GM18507 (cell line): ENCODE measurements at places on chromosomes 2 and 18.
A peak's percentile ranks its signal among the peaks of the same experiment; 100 is the strongest.

DNA sequence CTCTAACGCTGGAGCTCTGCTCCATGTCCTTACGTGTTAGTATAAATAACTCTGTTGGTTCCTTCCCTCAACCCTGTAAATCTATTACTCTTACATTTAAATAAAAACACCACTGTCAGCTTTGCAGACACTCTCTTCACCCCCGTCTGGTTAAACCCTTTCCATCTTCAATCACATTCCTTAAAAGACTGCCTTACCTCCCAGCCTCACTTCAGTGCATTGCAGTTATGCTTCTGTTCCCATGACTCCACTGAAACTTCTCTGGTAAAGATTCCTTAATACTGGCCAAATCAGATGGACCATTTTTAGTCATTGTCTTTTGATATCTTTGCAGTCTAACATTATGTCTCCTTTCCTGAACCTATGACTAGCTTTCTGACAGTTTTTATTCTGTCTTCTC, 61.7 kb downstream of the EML4 start:
- DNase-seq = no peak

DNA sequence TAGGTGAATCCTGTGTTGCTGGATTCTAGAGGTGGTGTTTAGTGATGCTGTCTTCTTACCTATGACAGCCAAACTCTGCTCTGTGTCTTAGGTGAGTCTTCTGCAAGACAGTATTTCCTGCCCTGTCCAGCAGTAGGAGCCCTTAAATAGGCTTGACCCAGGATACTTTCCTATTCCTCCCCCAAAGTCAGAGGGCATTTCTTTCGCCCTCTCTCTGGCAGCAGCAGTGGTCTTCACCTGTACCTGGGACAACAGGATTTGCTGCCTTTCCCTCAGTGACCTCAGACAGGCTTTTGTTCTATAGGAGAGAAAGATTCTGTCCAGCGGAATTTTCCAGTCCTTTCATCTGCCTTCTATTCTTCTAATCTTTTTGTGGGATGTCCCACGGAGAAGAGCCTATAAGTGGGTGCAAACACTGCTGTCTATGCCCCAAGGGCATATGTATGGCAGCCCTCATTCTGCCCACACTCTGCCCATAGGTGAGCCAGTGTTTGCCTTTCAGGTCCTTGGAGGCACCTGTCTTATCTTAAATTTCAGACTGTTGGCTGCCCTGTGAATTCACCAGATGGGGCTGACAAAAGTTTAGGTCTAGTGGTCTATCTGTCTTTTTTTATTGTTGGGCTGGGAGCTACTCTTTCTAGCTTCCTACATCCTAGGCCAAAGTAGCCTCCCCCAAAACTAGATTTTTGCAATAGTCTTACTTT, 177.3 kb upstream of the SPOPL start:
- DNase-seq = no peak

DNA sequence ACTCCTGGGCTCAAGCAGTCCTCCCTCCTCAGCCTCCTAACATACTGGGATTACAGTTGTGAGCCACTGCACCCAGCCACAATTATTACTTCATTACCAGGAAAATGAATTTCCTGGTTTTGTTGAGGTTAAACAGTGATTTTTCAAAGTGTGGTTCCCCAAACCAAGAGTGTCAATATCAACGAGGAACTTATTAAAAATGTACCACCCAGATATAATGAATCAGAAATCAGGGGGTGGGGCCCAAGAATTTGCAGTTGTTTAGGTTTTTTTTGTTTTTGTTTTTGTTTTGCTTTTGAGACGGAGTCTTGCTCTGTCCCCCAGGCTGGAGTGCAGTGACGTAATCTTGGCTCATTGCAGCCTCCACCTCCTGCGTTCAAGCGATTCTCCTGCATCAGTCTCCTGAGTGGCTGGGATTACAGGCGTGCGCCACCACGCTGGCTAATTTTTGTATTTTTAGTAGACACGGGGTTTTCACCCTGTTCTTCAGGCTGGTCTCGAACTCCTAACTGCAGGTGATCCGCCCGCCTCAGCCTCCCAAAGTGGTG, 94.1 kb downstream of the WDSUB1 start:
- no peak for DNase-seq

DNA sequence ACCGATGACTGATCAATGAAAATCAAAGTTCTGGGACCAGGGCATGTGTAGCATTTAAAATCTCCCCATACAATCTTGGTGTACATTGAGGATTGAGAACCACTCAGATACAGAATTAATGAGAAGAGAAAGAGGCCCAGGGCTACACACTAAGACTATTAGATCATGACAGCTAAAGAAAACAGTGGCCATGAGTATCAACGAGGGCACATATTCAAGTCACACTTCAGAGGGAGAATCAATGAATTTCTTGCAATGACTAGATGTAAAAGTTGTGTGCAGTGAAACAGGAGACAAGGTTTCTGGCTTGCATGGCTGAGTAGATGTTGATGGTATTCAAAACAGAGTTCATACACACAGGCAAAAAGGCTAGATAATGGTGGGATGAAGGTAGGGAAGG, 29.1 kb downstream of the METTL8 start:
- no peak for DNase-seq

DNA sequence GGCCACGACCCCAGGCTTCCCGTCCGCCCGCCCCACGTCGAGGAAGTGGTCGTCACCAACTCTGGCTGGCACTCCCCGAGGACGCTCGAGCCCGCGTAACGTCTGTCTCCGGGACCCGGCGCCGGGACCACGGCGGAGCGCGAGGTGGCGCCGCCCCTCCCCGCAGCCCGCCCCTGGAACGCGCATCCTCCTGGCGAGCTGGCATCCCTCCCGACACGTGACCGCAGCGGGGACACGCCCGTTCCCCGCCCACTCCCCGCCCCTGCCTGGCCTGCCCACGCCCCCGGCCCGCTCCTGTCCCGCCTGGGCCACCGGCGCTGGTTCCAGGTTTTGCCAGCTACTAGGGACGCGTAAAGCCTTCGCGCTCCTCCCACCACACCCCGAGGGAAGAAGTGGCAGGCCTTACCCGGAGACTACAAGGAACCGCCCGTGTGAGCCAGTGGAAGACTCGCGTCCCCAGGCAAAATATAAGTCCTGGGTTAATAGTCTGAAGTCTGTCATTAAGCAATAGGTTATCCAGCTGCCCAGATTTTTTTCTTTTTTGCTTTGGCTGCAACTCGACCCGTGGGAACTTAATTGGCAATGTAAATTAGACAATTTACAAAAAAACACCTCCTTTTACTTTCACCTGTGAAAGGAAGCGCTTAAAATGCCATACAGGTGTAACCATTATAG, at the start of gene OSBPL1A:
Gene OSBPL1A (minus strand): TSS at position 131 of the 675 bp plus-strand sequence. CDS start 20,291 bp downstream, outside the sequence.
- no peak for DNase-seq

- DNase-seq = no peak
Measured at GRCh38 chr2:127420039-127420864, 2.0 kb downstream of the PROC start.

GRCh38 chr2:50515638-50516037, 516.3 kb downstream of the NRXN1 start:
- DNase-seq = no peak

GRCh38 chr18:29164993-29165599, 988.2 kb upstream of the CDH2 start:
- no peak for DNase-seq

DNA sequence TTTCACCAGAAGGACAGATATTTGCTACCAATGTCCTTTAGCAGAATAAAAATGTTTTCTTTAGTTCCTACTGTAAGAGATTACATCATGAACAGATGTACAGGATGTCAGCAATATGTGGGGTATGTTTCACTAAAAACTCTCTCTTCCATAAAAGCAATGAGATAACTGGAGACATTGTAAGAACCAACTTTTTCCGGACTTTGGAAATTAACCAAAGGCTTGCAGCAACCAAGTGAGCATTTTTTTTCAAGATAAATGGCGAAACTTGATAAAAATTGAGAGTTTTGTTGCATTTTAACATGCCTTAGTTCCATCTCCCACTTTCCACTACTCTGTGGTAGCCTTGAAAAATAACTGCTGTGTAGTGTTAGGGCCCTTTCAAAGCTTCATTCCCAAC, 429.8 kb upstream of the CDH2 start:
- no peak for DNase-seq

DNA sequence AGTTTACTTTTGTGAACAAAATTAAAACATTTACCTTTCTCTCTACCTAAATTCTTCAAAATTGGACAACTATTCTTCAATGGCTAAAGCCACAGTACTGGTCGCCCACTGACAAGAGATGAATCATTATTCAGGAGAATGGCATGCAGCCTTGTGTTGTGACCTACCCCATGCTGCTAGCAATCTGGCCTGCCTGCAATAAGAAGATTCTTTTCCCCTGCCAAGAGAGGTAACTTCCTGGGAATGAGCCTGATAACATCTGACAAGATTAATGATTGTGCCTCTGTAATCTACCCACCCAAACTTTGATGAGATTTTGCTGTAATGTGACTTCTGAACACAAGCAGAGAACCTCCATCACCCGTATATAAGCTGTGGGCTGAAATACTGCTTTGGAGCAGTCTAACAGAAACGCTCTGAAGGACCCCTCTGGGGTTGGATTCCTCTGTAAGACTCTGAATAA, 47.0 kb upstream of the ST3GAL5 start:
- no peak for DNase-seq

- DNase-seq = no peak
Measured at GRCh38 chr2:237980751-237981150, 13.9 kb downstream of the UBE2F start.

DNA sequence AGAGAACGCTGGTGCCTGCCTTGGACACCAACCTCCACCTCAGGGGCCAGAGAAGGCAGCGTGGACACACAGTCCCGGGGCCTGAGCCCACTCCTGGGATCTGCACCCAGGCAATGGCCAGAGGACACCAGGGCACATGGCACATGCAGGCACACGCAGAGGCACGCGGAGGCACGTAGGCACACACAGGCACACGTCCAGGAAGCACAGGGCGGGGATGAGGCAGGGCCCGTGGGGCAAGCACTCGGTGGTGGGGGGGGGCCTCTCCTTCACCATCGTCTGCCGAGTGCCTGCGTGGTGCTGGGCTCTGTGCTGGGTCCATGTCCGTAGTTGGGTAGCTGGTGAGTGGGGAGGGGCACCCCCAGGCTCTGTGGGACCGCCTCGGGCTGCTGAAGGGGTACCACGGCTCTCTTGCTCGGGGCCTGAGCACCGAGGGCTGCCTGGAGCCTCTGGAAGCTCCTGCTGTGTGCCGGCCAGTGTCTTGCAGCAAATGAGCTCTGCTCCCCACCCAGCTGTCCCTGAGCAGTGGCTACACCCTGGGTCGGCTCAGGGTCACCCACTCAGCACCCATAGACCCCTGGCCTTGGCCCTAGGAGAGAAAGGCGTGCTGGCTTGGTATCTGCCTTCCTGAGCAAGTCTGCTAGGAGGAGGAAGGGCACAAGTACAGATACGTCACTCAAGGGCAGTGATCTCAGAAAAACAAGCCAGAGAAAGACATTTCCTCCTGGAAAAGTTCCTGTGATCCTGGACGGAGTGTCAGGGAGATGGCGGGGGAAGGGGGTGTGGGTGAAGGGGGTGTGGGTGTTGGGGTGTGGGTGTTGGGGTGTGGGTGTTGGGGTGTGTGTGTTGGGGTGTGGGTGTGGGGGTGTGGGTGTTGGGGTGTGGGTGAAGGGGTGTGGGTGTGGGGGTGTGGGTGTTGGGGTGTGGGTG, 26.4 kb downstream of the RTP5 start:
- DNase-seq = no peak

GRCh38 chr2:127770973-127771735, 39.8 kb downstream of the WDR33 start:
- DNase-seq = no peak

GRCh38 chr2:195514365-195514764, 142.7 kb upstream of the SLC39A10 start:
- no peak for DNase-seq

DNA sequence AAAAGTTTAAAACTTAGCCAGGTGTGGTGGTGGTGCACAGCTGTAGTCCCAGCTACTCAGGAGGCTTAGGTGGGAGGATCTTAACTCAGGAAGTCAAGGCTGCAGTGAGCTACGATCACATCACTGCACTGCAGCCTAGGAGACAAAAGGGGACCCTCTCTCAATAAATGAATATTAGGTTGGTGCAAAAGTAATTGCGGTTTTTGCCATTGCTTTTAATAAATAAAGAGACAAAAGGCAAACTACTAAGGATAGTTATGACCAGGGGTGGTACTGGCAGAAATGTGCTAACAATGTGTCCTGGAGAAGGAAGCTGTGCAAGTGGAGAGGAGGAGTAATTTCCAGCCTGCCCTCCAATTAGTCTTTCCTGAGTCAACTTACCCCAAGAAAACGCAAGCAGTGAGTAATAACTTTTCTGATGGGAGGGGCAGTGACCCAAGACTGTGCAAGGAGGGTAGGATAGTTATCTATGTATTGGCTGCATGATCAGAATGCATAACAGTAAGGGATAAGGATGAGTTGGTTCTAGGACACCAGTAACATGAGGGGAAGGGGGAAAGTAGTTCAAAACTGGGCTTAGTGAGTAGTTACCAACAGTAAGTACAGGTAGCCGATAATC, 1.5 kb downstream of the EXOC6B start:
- DNase-seq = no peak

DNA sequence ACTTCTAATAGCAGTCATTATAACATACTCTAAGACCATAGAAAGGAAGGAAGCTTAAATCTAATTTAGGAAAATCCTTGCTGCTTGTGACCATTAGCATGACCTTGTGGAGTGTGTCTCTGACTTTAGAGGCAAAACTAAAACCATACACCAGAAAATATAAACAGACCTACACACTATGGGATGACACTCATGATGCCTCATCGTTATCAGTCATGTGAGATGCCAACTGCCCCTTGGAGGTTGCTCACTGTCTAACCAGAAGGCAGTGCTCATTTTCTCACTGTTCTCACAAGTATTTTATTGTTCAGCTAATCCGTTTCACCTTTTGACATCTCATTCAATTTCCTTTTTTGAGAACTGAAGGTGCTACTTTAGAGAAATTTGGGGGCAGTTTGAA, 376.9 kb downstream of the RND3 start:
- no peak for DNase-seq

DNA sequence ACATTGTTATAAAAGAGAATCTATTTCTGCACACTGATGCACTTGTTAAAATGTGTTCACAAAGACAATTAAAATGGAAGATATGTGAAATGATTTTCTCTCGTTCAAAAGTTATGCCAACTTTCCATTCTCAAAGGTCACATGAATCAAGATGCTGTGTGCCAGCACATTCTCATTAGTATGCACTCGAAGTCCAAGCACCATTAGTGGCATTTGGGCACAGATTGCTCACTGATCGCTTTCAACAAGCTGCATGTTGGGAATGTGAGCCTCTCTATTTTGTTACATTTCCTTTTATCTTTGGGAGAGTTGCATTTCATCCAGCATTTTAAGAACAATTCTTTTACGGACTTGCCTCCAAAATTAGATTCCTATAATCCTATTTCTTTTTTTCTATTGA, 398.9 kb downstream of the FBXO15 start:
- no peak for DNase-seq

- no peak for DNase-seq
Measured at GRCh38 chr2:13533524-13533922, 816.8 kb downstream of the TRIB2 start.

- DNase-seq = no peak
Measured at GRCh38 chr2:15763106-15763821, 171.6 kb downstream of the DDX1 start.

GRCh38 chr2:72917138-72917876, at the start of gene EMX1:
TSS of gene EMX1 (plus strand) at chr2:72917519. CDS start at chr2:72917853, 334 bp downstream.
- peak; percentile 52 for DNase-seq
